ENCODE measurements at places on chromosomes 1 and 21.

- no peak for DNase-seq
Measured at GRCh38 chr1:86822459-86822858, 91.5 kb downstream of the SELENOF start.

- no peak for DNase-seq
Measured at GRCh38 chr1:227903614-227904501, 43.9 kb downstream of the WNT9A start.

DNA sequence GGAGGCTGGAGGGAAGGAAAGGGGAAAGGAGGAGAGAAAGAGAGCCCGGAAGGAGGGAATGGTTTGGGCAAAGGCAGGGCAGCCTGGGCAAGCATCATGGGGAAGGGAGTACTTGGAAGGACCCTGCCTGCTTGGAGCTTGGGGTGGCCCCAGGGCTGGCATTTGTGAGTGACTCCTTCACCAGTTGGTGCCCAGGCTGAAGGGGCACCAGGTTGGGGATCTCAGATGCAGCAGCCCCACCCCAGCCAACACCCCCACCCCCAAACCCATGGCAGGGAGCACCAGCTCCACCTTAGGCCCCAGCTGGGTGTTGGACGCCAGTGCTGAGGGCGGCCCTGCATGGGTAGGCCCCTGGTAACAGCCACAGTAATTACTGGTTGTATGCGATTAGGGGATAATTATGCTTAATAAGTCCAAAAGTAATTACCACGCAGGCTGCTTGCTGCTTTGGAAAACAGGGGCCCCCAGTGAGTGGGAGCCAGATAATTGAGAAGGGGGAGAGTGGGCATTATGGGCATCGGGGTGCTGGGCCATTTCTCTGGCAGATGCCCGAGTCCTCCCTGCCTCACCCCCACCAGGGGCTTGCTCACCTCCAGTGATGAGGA is 78.3 kb downstream of the VWA5B1 start:
- no peak for DNase-seq

DNA sequence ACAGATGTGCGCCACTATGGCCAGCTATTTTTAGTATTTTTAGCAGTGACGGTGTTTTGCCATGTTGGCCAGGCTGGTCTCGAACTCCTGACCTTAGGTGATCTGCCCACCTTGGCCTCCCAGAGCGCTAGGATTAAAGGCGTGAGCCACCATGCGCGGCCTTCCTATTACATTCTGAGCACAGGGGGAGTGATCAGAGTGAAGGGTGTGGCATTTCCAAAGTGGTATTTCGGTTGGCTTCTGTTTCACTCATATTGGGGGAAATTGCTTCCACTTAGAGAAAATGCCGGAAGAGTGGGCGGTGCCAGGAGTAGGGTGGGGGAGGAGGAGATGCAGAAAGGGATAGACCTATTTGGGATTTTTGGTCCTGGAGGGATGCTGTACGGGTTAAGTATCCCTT is 4.3 kb downstream of the PIK3CD start:
- DNase-seq: no peak

- no peak for DNase-seq
Measured at GRCh38 chr1:27380224-27380623, 2.9 kb downstream of the CD164L2 start.

- DNase-seq: no peak
Measured at GRCh38 chr1:86583593-86583992, 36.7 kb downstream of the CLCA4 start.

- DNase-seq: no peak
Measured at GRCh38 chr1:63721531-63722189, 52.2 kb upstream of the ROR1 start.

- DNase-seq: no peak
Measured at GRCh38 chr1:185696422-185697150, 37.6 kb upstream of the HMCN1 start.

DNA sequence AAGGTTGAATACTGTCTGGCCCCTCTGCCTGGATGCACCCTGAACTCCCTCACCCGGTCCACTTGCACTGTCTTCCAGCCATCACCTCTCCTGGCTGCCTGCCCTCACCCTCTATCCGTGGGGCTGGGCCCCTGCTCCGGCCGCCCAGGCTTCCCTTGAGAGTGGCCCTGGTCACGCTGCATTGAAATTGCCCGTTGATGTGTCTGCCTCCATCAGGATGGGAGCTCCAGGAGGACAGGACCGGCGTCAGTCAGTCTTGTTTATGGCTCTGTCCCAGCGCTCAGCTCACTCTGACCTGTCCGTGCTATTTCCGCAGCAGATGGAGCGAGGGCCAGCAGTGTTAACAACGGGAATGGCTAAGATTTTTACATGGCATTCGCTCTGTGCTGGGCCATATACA is 34.9 kb downstream of the FOXO6 start:
- no peak for DNase-seq

- DNase-seq: peak; percentile 35
Measured at GRCh38 chr1:1434131-1434823, 1.2 kb upstream of the VWA1 start.

DNA sequence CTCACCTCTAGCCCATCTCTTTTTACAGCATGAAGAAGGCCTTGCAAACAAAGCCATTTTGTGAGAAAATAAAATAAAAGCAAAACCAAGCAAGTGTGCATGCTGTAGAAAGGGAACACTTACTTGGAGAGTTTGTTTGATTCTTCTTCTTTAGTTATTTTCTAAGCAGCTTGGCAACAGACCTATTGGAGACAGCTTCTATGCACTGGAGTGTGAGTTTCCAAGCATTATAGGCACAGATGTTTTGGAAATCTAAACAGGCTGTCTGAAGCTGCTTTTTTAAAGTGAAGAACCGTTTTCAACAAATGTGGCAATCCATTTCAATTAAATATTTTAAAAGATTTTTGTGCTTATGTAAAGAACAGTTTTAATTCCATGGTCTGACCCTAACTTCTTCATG is 76.6 kb downstream of the NGF start:
- no peak for DNase-seq

GRCh38 chr1:68232289-68233148 is at the start of gene WLS:
WLS (minus strand) TSS chr1:68232523; CDS start chr1:68232299, 224 bp downstream.
- no peak for DNase-seq

DNA sequence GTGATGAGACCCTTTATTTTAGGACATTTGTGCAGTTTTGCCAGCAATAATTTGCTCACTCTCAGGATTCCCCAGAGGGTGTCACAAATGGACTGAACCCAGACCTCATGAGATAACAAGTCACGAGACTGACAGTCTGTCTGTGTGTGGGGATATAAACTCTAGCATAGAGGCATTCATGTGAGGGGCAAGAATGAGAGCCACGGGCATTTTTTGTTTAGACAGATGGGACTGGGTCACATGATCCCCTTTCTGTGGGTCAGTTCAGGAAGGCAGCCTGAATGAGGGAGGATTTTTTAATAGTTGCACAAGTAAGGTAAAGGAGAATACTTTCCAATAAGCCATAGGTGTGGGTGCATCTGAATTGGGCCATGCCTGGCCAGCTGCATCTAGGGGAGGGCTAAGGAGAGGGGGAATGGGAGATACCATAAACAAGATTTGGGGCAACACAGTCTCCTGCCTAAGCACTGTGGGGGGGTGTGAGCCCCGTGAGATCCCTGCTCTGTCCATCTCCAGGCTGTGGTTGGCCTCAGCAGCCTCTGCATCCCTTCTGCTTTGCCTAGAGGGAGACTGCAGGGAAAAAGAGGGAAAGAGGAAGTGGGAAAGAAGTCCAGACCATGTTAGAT is 66.6 kb downstream of the NAV1 start:
- DNase-seq: no peak

DNA sequence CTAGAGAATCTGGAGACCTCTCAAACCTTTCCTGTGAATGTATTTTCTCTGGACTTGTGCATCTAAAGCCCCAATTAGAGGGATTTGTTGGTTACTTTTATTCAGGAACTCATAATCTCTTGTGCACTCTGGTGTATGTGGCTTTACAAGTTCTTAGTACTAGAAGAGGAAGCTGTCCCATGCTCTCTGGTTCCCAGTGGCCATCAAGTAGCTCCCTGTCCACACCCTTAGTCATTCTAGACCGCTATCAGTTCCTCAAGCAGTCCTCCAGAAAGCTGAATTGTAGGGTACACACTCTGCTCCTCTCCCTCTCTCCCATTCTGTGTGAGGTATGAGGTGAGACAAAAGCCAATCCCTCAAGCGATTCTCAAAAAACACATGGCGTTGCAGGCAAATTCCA is 470.3 kb downstream of the PTPRC start:
- no peak for DNase-seq

DNA sequence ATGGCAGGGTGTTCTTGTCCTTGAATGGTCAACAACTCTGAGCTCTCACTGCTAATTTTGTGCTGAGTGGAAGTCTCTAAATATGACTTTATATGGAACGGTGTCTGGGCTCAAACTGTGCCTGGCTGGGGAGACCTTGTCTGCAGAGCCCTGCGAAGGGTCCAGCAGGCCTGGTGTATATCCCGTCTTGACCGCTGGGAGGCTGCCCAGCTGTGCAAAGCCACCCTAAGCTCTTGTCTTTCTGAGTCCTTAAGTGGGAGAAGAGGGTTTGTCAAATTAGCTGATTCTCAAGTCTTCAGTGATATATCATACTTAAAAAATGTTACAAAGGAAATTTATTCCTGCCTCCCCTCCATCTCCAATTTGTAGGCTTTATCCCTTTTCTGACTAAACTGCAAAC is 198.7 kb downstream of the KCNJ6 start:
- DNase-seq: no peak

DNA sequence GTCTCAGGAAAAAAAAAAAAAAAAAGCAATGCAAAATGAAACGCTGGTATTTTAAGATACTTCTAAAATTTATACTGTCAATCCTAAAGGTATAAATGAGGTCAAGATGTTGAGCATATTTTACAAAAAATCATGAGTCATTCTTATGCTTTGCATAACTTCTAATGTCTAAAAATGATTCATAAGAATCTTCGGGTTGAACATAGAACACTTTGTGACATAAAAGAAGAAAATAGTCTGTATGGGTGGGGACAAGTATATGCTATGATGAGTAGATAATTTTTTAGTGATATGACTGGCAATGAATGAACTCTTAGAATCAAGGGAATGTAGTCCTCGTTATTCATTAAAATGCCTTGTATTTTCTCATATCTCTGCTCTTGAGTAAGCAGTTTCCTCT is 416.9 kb upstream of the USP24 start:
- DNase-seq: no peak

DNA sequence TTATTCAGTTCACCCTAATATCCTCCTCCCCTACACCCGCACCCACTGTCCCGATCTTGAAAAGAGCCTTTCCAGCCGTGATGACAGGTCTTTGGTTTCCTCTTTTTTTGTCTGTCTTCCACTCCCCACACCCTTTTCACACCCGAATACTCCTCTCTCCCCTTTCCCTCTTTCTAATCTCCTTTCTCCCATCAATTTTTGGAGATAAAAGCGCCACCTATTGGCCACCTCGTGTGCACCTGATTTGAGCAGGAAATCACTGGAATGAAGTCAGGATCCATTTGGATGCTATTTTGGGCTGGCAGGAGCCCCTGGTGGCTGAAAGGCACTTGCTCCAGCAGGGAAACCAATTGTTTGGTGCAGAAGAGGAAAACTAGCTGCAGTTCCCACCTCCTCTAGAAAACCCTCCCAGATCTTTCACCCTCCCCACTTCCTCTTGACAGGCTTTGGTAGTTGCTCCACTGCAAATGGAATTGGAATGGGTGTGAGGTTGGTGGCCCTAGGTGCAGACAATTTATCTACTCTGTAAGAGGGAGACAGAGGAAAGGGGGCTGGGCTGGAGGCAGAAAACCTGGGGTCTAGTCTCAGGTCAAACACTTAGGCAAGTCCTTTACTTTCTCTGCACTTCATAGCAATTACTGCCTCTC is 8.4 kb downstream of the FOXE3 start:
- no peak for DNase-seq

GRCh38 chr1:98278055-98278454 is 357.2 kb upstream of the DPYD start:
- no peak for DNase-seq

DNA sequence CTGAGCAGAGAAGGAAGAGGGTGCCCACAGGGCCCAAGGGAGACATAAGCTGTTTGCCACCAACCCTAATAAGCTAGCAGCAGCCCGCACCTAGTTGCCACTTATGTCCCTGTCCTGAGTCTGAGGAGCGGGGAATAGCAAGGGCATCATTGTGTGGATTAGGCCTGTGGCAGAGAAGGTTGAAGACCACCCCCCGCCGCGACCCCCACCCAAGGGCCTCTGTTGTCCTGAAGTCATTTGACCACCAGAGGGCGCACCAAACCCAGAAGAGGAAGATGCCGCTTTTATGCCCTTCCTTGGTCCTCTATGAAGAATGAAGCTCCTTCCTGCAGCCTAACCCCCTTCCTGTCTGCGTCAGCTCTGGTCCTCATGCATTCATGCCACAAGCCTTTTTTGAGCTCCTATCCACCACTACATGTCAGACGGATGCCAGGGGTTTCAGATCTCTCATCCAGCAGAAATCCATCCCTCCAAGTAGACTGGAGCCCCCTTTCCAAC is 16.6 kb downstream of the RHBG start:
- DNase-seq: peak; percentile 81

GRCh38 chr1:40003156-40004093 is 37.1 kb upstream of the CAP1 start:
- peak; percentile 69 for DNase-seq

DNA sequence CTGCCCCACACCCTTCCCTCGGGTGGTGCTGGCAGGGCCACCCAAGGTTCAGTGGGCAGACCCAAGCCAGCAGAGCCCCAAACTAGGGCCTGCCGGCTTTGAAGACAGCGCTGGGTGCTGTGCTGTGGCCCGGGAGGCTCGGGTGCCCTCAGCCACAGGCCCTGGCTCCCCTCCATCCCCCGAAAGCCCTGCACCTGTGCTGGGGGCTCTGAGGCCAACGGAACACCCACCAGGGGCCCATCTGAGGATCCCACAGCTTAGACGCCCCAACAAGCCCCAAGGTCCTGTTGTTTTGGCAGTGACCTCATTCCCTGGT is 8.6 kb downstream of the ITGB2 start:
- no peak for DNase-seq

GRCh38 chr1:91872000-91872399 is 14.0 kb downstream of the TGFBR3 start:
- no peak for DNase-seq

DNA sequence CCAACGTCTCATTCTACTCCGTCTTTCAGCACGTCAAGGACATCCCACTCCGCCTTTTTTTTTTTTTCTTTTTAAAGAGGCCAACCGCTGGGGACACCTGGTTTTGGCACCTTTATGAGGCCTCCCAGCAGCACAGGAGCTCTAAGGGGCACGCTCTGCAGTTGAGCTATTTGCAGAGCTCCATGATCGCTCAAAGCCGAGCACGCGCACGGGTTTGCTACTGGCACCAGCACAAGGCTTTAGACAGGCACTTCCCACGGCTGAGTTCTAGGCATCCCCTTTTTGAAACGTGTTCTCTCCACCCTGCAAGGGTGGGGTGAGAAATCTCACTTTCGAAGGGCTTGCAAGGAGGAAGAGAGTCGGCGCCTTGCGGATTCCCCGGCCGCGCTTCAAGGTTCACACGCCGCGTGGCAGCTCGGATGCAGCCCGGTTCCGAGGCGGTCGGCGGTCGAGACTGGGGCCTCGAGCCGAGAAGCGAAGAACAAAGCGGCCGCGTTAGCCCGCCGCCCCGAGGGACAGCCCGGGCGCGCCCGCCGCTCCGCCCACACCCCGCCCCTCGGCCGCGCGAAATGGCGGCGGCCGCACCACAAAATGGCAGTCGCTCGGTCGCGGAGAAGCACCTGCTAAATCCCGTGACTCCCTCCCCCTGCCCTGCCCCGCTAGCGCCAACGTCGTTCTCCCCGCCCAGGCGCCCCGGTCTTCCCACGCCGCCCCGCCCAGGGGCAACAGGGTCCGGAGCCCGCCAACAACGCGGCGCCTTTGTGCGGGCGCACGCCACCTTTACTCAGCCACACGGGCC is 12.9 kb upstream of the SPEN start:
- peak; percentile 83 for DNase-seq
